ENCODE measurements at places on chromosomes 6 and 20.

DNA sequence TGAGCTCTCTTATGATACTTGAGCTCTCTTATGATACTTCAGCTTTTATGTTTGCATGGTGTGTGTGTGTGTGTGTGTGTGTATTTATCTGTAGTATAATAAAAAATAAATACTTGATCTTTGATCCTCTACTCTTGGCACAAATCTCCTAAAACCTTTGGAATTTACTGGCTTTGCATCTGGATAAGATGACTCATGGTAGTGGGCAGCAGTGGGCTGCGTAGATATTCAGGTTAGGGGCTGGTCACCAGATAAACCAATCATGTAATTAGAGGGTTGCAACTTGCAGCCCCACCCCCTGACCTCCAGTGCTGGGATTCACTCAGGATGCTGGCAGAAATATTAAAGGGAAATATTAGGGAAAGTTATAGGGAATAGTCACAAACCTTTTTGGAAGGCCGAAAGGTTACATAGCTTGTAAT lies 151.9 kb upstream of the COL21A1 start:
- DNase-seq, result no peak

GRCh38 chr20:59832406-59833363 lies 100.8 kb downstream of the SYCP2 start:
- no peak for DNase-seq

DNA sequence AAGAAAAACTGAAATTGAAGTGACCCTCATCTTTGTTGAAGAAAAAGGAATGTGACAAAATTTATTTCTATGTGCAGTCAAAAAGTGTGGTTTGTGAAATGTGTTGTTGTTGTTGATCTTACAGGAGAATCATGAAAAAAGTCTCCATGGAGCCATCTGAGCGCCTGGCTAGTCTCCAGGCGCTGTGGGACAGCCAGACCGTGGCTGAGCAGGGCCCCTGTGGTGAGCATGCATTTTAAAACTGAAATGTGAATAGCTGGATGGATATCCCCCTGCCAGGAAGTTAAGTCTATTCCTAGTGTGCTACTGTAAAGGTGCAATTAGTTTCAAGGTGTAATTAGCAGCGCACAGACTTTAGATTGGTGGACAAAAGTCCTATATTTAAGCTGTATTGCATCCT lies 170.6 kb downstream of the CARMIL1 start:
- no peak for DNase-seq

DNA sequence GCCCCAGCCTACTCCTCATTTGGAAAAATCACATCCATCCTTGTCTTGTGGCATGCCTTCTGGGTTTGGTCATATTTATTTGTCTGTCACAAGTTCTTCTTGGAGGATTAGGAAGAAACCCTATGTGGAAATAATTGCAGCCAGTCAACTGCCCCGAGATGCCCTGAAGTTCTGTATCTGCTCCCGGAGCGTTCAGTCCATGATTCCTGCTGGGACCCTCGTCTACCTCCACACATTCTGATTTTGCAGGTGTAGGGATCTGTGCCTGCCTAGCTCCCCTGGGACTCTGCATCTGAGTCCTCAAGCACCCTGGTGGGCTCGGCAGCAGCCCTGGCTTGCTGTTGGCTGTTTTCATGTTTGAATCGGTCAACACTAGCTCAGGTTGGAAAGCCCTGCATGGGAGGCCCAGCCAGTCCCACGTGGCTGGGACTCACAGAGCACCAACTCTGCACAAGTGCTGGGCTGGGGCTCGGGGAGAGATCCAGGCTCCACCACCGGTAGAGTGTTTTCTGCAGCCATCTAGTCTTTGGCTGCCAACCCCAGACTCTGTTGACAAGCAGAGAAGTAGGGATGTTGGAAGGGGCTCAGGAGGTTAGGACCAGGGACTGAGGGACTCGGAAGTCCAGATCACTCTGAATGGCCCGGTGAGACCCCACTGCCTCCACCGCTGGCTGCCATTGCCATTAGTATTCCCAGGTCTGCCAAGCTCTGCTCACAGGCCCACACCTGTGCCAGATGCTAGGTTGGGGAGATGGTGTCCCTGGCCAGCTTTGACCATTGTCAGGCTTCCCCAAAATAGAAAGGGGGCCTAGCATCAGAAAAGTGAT lies 183.5 kb upstream of the CST7 start:
- no peak for DNase-seq

DNA sequence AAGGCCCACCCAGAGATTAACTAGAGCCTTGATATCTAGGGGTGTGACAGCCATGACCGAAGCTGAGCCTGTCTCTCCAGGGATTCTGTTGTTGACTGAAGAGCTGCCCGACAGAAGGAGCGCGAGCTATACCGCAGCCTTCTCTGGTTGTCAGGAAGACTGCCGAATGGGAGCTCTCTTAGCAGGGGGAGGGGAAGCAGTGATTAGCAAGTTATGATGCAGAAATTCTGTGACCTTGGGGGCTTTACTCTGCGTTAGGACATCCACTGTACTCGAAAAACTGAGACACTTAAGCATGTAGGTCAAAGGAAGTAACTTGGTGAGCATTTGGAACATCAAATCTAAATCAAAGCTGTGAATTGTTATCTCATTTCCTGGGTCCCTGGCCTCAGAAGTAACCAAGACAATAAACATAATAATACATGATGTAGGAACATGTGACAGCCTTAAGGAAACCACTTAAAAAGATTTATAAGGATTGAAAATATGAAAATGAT lies 84.7 kb downstream of the MAP3K4 start:
- DNase-seq, result no peak

DNA sequence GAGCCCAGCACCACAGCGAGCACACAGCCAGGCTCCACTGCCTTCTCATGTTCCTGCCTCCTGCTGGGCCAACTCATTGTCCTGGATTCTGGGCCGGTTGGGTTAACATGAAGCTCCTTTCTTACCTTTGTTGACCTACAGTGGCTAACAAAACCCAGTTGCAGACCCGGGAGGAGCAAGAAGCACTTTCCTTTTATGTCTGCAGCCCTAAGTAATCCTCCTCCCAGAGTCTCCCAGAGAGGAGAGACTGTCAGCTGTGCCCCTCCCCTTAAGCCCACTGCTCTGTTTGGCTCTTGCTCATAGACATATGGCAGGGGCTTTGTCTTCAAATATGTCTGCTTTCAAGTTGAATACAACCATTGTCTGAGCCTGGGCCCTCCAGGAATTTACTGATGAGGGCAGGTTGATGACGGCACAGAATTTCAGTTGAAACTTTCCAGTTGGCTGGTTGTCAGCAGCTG lies 55.2 kb downstream of the PSMB1 start:
- DNase-seq, result no peak

DNA sequence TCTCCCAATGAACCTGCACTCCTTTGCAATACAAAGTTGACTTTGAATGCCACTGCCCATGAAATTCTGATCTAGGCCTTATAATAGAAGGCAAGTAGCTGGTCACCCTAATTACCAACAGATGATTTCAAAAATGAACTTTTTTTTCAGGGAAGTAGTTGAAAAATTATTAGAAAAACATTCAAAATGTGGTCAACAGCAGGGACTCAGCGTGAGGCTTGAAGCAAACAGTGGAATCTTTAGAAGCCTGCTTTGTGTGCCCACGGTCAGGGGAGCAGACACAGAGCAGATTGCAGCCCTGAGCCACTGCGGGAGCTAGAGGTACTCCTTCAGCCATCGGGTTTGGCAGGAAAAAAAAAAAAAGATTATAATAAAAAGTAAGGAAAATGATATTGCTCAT lies 87.1 kb upstream of the HEY2 start:
- no peak for DNase-seq

GRCh38 chr6:17059022-17059421 lies 42.8 kb upstream of the STMND1 start:
- no peak for DNase-seq
